ENCODE measurements at places on chromosomes 3 and 15.

GRCh38 chr15:65067645-65068402 is at the start of gene RASL12:
Gene RASL12, minus strand, starts transcription at chr15:65067991. Its CDS starts 156 bp downstream, at chr15:65067835.
- DNase-seq, result no peak

DNA sequence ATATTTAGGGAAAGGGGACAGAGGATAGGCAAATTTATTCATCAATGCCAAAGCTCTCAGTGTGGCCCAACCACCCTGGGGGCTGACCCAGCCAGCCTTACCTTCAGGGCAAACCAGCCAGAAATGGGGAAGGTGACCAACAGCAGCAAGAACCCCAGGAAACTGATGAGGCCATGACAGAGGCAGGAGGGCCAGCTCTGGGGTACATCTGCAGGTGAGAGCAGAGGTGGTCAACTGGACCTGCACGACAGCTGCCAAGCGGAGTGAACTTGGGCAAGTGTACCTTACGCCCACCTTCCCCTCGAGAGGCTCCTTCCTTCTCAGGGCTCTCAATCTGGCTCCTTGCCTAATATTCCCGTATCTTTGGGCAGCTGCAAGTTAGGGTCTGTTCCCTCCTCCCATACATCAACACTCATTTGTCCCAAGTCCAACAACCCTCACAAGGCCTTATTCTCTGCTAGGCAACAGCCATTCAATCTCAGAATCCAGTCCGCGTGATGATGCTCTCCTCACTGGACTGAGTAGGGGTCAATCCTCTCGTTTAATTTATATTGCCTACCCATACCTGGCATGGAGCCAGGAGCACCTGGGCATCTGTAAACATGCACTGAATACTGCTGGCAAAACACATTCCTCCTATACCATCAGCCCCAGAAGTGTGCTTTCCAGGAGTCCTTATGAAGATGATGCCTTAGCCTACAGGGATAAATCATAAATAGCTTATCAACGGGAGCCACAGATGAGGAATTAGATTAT is 1.7 kb downstream of the STOML1 start:
- DNase-seq, result no peak

- no peak for DNase-seq
These were observed 35.0 kb upstream of the LRRC3B start for GRCh38 chr3:26587571-26587970.

DNA sequence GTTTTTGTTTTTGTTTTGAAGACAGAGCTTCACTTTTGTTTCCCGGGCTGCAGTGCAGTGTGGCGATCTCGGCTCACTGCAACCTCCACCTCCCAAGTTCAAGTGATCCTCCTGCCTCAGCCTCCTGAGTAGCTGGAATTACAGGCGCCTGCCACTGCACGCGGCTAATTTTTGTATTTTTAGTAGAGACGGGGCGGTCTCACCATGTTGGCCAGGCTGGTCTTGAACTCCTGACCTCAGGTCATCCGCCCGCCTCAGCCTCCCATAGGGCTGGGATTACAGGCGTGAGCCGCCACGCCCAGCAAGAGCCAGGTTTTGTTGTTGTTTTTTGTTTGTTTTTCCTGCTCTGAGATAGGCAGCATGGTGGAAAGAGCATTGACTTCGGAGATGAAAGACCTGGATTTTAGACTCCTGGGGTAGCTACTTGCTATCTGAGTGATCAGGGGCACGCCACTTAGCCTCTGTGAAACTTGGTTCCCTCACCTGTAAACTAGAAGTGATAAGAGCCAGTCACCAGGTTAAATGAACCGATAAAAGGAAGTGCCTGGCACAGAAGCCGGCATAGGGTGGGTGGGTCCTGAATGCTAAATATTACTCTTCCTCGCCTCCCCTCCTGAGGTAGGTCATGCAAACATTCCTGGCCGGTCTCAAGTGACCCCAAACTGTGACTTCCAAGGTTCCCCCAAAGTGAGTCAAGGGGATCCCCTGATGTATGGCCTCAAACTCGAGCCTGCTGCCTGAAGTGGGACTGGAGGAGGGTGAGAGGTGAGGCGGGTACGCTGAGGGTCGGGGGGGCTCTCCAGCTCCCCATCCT is 62.9 kb upstream of the MCF2L2 start:
- no peak for DNase-seq

DNA sequence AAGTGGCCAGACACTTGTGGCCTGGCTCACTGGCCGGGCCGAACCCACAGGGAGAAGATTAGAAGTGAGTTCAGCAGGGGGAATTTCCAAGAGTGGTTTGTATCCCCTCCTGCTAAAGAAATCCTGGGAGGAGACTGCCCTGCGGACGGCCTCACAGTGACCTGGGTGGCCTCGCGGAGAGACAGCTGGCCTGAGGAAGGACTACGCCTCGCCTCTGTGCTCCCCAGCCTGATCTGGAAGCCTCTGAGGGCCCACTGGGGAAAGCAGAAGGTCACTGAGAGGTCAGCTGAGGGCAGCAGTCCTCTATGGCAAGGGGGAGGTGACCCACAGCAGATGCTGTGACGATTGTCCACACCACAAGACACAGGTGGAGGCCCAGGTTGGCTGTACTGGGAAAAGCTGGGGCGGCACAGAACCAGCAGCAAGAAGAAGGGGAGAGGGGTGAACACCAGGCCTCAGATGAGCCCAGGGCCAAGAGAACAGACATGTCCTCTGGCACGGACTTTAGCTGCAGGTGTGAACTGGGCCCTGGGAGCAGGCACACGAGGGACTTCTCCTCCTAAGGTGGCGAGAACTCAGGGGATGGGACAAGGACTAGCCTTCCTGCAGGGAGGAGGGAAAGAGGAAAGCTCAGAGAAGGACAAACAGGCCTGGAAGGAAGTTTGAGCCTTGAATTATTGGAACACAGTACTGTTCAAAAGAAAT is 37.2 kb upstream of the DLG1 start:
- no peak for DNase-seq

DNA sequence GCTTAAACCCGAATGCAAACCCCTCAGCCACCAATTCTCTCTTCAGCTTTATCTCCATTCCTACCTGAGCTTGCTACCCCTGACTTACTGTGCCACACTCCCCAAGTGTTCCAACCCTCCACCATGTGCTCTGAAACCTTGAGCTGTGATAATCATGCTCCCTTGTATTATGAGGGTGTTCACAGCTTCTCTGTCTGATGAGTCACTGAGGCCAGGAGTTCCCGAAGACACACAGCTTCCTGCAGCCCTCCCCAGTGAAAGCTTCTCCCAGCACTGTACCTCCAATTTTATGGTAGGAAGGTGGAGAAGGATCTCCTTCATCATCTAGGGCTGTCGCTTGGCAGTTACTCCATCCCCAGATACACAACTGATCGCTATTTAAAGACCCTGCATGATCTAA is 24.9 kb downstream of the STAC start:
- DNase-seq, result no peak

GRCh38 chr3:46845397-46845859 is 17.8 kb downstream of the MYL3 start:
- DNase-seq, result no peak

DNA sequence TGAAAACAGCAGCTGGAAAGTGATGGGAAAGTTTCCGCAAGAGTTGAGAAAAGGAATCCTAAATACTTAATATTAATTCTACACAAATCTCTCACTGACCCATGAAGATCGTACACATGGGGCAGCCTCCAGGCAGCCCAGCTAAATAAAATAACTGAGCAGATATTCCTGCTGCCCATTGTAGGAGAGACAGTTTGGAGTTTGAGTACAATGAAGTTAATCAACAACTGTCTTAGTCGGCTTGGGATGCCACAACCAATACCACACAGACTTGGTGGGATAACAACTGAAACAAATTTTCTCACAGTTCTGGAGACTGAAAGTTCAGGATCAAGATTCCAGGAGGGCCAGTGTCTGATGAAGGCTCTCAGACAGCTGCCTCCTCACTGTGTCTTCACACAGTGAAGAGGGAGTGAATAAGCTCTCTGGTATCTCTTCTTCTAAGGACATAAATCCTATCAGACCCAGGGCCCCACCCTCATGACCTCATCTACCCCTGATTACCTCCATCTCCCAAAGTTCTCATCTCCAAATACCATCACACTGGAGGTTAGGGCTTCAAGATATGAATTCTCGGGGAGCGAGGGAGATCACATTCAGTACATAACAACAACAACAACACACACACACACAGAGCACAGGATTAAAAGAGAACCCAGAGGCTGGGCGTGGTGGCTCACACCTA is 9.7 kb downstream of the TRPM7 start:
- DNase-seq, result no peak

DNA sequence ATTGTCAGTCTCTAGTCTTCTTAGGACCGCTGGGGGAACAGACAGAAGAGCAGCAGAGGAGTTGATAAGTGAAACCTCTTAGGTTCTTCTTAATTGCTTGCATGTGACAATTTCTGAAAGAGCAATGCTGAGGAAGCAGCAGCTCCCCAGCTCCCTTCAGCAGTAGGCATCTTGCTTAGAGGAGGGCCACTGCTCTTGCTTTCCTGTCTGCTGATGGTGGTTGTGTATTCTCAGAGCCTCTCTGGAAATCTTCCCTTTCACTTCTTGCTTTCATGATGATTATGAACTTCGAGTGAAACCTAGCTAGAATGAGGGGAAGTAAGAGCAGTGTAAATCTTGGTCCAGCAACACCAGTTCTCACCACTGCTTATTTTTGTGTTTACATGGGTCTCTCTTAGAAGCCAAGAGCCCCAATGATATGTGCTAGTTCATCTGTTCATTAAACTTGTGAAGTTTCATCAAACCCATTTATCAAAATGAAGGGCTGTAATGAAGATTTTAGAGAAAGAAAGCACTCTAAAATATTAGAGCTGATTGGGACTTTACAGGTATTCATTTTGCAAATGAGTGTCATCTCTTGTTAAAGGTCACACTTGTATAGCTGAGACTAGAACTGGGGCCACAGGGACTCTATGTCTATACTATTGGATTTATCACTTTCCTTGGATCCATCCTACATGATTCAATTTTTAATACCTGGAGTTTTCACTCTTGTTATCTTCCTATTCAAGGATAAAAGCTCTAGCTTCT is 246.7 kb downstream of the LPP start:
- no peak for DNase-seq

DNA sequence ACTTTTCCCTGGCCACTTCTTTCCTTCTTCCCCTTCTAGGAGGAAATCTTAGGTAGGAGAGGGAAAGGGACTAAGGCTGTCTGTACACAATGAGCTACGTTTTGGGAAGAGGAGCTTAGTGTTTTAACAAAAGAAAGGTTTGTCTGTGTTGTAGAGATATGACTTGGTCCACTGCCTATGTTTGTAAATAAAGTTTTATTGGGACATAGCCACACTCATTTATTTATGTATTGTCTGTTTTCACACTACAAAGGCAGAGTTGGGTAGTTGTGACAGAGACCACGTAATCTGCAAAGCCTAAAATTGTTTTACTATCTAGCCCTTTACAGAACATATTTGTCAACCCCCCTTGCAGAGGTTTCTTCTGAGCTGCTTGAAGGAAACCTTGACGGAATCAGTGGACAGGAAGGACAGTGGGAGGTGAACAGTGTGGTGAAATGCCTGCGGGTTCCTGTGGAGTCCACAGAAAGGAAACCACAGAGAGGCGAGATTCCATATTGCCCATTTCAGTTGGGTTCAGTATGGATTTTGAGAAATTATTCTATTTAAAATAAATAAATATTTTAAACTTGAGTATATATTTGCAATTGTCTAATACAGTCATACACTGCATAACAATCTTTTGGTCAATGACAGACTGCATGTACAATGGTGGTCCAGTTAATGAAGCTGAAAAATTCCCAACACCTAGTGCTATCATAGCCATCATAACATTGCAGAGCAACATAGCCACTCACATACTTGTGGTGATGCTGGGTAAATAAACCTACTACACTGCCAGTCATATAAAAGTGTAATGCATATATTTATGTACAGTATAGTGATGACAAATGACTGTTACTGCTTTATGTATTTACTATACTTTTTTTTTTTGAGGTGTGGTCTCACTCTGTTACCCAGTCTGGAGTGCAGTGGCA is 157.9 kb upstream of the NUDT16 start:
- no peak for DNase-seq

DNA sequence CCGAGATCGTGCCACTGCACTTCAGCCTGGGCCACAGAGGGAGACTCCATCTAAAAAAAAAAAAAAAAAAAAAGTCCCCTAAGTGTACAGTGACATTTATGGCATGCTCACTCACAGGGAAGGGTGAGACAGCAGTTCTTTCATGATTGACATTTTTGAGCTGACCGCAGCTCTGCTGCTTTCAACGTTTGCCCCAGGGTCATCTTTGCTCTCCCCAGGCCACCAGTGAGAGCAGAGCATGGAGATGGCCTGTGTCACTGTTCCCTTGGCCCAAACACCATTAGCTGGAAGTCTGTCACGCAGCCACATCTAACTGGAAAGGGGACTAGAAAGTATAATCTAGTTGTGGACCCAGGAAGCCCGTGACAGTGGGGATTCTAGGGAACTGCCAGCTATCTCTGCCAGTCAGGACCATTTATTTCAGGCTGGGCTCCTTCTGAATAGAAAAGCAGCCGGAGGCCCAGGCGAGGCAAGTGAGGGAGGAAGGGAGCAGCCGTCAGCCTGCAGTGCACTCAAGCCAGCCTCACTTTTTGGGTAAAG is 193.4 kb upstream of the HES1 start:
- DNase-seq, result no peak

DNA sequence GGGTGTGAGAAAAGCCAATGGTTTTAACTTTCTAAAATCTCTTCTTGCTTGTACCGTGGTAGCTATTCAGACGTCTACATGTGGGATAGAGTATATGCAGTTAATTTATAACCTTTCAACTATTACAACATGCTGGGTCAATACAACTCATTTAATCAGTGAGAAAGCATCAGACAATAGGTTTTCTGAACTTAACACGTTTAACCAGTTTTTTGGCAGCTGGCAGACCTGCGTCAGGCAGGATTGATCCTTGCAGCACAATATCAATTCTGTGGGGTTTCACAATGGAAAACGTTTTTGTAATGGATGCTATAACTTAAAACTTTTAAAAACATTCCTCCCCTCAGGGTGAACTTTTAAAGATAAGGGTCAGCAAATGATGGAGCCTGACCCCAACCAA is 6.5 kb downstream of the GNB5 start:
- DNase-seq, result no peak

DNA sequence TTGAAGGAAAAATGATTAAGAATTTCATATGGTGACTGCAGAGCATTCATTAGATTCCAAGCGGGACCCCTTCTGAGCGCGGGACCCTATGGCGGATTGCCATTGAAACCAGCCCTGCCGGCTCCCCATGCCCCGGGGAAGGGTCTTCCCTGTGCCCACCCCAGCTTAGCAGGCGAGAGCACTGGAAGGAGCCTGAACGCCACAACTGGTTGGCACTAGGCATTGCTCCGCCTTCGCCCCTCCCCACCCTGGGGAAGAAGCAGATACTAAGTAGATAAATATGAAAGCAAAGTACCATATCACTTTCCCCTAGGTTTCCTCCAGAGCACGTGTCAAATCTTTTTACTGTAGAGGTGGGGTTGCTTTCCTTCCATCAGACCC is 70.7 kb downstream of the CYP19A1 start:
- DNase-seq, result no peak

- DNase-seq, result no peak
These were observed 6.7 kb upstream of the TMPRSS7 start for GRCh38 chr3:112027826-112028225.

- no peak for DNase-seq
These were observed 89.5 kb downstream of the RPL22L1 start for GRCh38 chr3:170780471-170780870.

- no peak for DNase-seq
These were observed 75.0 kb upstream of the CADPS start for GRCh38 chr3:62950210-62950609.

Data from esophagus squamous epithelium (tissue), 5 donors.